Muscle of leg (tissue), 16 donors: ENCODE measurements at places on chromosomes 3 and 15. TPM values are rescaled to one million over a fixed set of nuclear protein-coding genes. Genes with fewer than 3 reads are reported as not detected.

GRCh38 chr3:52681596-52681995 lies 4.1 kb downstream of the PBRM1 start:
- DNase-seq = no peak

Gene AKAP13
- polyA plus RNA-seq = 67.5 TPM

Gene CCDC33
- not detected for polyA plus RNA-seq

Gene SLC24A5
- polyA plus RNA-seq = 0.13 TPM

- no peak for DNase-seq
Observed at GRCh38 chr15:64751464-64751863, 23.9 kb downstream of the RBPMS2 start.

Gene SMCO1
- polyA plus RNA-seq = 1.6 TPM

DNA sequence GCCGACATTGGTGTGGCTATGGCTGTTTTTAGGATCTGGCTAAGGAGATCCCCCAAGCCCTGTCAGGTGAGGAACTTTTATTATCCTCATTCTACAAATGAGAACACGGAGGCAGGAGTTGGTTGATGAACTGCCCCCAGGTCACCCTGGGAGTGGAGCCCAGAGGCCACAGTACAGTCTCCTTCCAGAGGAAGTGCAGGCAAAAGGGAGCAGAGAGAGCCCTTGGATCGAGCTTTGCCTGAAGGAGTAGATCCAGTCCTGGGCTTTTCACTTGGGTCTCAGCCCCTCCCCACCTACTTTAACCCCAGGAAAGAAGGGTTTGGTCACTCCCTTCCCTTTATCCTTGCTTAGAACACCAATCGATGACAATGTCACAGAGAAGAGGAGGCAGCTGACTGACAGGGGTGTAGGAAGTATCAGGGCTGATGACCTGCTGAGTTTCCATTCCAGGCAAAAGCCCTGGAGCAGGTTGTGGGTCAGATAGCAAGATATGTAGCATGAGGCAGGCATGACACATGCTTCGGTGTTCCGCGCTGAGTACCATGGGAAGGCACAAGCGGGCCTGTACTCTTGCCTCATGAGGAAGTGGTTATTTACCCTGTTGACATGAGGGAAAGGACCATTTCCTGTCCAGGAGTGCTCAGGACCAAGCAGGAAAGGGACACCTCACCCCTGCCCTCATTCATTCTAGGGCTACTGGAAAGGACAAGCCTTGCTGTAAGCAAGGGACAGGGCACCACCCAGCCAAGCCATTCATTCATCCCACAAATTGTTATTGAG lies 5.8 kb upstream of the PLA2G4D start:
- DNase-seq = no peak

DNA sequence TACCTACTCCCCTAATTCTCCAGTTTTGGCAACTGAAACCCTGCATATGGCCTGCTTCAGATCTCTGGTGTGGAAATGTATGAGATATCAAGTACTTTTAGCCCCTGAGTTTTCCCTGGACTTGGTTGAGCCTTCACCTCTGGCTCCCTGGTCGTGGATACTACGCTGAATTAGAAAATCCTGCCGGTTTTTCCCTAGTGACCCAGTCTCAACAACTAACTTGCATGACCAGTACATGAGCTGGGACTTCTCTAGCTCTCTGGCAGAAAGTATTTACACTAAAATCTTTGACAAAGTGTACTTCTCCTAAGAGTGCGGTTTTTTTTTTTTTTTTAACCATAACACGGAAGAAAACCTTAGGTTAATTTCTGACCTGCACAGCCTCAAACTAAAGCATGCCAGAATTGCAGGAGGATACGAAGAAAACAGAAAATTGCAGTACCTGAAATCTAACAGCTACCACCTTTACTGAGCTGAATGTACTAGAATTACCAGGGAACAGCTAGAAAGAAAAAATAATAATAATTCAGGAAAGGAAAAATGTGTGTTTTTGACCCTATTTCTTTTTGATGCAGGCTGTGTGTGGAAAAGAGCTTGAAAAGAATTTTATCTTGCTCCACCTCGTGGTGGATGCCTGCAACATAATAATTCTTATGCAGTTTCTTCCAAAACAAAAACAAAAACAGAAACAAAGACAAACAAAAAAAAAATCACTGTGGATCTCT lies 165.6 kb downstream of the GMNC start:
- DNase-seq = peak; percentile 81

DNA sequence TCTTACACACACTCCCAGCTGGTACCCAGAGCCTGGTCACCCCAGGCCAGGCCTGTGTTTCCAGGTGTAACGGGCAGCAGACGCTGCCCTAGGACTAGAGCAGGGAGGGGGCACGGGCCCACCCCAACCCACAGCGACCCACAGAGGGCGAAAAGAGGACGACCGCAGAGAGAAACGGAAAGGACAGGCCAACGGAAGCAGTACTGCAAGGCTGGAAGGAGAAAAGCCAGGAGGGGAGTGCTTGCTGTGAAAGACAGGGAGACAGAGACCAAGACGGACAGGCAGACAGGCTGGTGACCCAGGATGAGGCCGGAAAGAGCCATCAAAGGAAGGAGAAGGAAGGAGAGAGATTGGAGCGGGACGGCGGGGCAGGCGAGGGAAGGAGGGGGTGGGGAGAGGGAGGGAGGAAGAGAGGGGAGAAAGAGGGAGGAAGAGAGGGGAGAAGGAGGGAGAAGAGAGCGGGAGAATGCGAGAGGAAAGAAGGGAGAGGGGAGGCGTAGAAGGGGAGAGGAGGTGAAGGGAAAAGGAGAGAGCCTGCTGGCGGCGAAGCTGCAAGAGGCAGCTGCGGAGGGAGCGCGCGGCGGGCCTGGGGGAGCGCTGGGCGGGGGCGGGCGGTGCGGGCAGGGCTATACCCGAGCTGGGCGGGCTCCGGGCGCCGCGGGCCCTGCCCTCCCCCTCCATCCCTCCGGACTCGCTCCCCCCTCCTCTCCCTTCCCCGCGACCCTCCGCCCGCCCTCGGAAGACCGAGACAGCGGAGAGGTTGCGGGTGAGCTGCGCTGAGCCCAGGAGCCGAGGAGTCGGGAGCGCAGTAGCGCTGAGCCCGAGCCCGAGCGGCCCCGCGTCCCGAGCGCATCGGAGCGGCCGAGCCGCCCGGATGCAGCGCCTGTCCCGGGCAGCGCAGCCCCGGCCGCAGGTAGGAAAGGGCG lies at the start of gene SLC6A1:
SLC6A1 (plus strand) TSS at position 732 of the 926 bp plus-strand sequence. CDS start 24,464 bp downstream, outside the sequence.
- DNase-seq = peak; percentile 71

Gene GP5
- polyA plus RNA-seq = 0.07 TPM

DNA sequence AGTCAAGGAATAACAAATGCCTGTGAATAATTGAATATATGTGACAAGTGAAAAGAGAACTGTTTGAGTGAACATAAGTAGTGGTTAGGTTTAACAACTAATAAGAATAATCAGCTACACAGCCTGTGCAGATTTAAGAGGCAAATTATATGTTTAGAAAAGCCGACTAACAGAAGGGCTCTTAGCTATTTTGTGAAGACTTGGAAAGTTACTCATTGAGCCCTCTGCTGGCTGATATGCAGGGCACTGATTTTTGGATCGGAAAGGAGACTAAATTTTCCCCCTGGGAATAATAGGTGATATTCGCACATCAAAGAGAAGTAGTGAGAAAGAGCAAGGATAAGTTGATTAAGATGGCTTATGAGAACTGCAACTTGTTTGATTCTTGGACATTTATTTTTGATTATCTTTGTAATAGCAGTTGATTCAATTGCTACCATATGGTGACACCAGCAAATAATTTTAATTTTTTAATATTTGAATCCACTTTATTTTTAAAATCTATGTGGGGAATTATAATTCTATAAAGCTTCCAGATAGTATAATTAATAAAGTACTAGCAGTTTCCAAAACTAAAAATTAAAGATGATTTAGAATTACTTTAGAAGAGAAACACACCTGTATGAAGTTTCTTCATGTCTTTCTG lies 156.2 kb downstream of the NLGN1 start:
- peak; percentile 50 for DNase-seq

DNA sequence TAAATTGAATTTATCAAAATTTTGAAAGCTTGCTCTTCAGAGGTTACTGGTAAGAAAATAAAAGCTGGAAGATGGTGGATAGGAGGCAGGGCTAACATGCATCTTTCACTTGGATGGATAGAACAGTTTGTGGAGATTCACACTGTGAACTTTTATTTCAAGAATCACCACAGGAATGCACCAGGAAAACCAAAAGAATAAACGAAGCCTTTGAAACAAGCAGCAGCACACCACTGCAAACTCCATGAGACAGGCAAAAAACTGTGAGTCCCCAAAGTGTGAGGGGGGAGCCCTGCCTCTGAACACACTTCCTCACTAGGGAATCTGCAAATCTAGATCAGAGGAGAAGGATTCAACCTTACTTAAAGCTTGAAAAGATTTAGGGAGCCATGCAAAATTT lies 122.2 kb downstream of the RTP4 start:
- DNase-seq = no peak

Gene CCDC80
- polyA plus RNA-seq = 28.5 TPM

Gene GOLGA6L2
- polyA plus RNA-seq = not detected

Gene SEMA6D
- polyA plus RNA-seq = 44.8 TPM

Gene CLK3
- 52.0 TPM for polyA plus RNA-seq
